Hepatocyte (in vitro differentiated cells): ENCODE measurements at places on chromosomes 5 and 9. TPM values are rescaled to one million over a fixed set of nuclear protein-coding genes. Genes with fewer than 3 reads are reported as not detected.

DNA sequence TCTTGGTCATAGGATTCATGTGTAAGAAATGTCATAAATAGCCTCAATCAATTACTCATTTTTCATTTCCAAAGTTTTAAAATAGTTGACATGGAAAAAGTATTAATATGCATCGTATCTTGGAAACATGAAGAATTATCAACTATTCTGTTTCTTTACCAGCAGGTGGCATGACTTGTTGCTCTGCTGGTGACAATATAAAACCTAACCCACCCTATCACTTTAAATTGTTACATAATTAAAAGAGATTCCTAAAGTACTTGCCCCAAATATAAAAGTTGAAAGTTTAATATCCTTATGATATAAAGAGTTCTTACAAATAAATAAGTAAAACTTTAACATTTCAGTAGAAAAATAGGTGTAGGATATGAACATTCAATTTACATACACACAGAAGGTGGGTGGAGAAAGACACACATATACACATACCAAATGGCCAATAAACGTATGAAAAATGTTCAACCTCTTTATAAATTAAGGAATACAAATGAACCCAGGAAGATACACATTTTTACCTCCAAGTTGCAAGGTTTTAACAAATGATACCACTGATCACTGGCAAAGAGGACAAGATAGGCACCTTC is 30.6 kb downstream of the MAP1B start:
- no peak for DNase-seq

DNA sequence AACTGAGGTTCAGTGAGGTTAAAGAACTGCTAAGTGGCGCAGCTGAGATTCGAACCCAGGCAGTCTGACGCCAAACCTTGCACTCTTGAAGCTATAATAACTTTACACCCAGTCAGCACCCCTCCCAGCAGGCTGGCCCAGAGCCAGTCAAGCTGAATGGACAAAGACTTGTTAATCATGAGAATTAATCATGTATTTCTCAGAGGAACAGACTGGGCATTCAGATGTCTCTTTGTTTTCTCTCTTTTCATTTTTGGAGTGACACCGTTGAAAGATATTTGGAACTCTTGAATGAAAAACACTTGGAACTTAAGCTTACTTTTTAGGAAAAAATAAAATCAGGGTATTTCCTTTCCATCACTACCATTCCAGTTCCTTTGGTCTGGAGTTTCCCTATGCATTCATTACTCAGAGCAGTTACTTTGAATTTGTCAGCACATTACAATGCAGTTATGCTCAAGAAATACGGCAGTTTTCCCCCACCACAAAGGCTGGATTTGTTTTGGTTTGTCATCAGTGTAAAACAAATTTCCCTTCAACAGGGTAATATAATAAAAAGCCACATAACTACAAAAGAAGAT is 22.6 kb upstream of the MAMDC2 start:
- DNase-seq, result no peak

DNA sequence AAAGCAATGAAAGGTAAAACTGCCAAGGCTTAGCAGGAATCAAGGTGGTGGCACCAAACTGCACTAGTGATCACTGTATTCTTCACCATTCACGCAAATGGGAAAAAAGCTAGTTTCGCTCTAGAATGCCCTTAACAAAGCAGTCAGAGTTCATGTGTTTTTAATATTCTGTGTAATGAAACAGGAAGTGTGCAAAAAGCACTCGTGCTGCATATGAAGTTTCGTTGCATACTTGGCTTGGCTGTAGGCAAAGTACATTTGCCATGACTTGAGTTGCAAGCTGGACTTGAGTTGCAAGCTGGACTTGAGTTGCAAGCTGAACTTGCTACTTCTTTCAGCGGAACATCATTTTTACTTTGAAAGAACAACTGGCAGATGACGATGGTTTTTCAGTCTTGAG is 55.4 kb downstream of the FOXI1 start:
- DNase-seq, result no peak

- no peak for DNase-seq
Measured at GRCh38 chr5:56281489-56282165, 48.5 kb upstream of the ANKRD55 start.

DNA sequence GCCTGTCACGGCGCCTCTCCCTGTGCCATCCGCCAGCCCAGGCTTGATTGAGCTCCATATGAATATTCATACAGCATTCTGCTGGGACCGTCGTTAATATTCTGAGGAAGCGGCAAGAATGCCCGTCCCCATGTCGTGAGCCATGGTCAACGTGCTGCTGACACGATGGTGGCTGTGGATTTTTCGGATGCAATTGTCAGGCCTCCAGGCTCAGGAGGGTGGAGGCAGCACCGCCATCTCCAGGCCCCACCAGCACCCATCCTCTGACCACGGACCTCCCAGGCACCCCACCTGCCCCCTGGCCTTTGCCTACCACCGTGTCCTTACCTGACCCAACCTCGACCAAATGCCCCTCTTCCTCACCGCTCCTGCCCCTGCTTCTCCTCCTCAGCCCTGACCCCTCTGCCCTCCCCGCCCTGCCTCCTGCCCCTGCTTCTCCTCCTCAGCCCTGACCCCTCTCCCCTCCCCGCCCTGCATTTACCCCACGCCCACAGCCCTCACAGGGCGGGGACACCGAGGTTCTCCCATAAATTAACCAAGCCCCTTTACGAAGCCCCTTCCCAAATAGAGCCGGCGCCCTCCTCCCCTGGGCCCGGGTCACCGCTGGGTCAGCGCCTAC is 9.9 kb downstream of the TMEM250 start:
- DNase-seq, result no peak

The PCDHGA3 gene
- 0.45 TPM in 1 of 2 replicates, not detected in the other for polyA plus RNA-seq

The AFAP1L1 gene
- polyA plus RNA-seq, result 1.8 and 2.3 TPM in 2 replicates

The GABRA6 gene
- polyA plus RNA-seq, result not detected in 2 replicates

The GLDC gene
- polyA plus RNA-seq, result 9.7 and 15.6 TPM in 2 replicates

The B4GALT7 gene
- 60.7 and 67.6 TPM in 2 replicates for polyA plus RNA-seq

The OSMR gene
- 13.2 and 15.1 TPM in 2 replicates for polyA plus RNA-seq
